ENCODE measurements at places on chromosomes 2 and 18.

GRCh38 chr2:1632510-1632909 is 111.8 kb downstream of the PXDN start:
- no peak for DNase-seq

DNA sequence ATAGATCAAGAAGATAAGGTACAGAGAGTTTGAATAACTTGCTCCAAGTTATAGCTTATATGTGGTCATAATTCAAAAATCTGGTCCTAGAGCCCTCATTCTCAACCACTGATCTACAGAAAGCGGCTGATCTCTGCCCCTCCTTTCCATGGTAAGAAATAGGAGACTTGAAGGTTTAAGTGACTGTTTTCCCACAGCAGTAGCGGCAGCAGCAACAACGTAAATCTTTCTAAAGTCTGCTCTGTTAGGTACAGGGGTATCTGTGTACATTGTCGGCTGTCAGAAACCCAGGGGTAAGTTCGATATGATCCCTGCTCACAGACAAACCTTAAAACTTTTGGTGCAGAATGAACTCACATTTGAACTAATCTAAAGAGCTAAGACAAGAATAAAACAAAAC is 105.4 kb downstream of the EPHA4 start:
- DNase-seq: no peak

DNA sequence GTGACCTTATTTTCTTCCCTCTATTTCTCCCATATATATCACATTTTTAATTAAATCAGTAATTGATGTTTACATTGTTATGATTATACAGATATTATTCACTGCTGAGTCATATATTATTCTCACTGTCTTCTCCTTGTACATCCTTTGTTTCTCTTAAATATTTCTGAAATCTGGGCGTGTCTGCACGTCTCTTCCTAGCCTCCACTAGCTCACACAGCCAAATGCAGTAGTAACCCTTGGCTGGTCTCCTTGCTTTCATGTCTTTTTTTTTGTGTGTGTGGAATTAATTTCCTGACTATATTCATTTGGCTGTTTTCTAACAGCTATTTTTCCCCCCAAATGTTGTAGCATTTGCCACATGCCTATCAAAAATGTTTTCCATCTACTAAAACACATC is 15.8 kb downstream of the CCNYL1 start:
- DNase-seq: no peak

GRCh38 chr2:112627060-112628040 is 18.4 kb upstream of the SLC20A1 start:
- DNase-seq: peak; percentile 37

- DNase-seq: no peak
Measured at GRCh38 chr2:98598781-98599428, 9.4 kb downstream of the COA5 start.

GRCh38 chr2:69641471-69641870 is 2.1 kb downstream of the AAK1 start:
- peak; percentile 27 for DNase-seq

- DNase-seq: no peak
Measured at GRCh38 chr2:215522237-215522636, 86.4 kb upstream of the FN1 start.

DNA sequence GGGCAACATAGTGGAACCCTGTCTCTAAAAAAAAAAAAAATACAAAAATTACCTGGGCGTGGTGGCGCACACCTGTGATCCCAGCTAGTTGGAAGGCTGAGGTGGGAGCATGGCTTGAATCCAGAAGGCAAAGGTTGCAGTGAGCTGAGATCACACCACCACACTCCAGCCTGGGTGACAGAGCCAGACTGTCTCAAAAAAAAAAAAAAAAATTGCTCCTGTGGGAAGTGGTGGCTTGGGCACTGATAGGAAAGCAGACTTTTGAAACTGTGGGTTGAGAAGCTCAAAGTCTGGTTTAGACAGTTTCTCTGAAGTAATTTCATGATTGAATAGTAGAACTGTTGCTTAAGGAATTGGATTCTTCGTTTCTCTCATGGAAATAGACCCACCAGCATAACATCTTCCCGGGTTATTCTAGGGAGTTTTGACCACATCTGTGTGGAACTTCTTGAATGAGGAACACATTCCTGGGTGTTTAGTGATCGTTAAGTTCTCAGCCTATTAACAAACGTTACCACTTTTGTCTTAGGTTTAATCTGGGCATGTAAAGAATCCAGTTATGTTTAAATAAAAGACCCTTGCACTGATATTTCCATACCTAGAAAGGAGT is 33.5 kb downstream of the GRHL1 start:
- no peak for DNase-seq

- no peak for DNase-seq
Measured at GRCh38 chr18:46460754-46461153, 196.3 kb downstream of the LOXHD1 start.

DNA sequence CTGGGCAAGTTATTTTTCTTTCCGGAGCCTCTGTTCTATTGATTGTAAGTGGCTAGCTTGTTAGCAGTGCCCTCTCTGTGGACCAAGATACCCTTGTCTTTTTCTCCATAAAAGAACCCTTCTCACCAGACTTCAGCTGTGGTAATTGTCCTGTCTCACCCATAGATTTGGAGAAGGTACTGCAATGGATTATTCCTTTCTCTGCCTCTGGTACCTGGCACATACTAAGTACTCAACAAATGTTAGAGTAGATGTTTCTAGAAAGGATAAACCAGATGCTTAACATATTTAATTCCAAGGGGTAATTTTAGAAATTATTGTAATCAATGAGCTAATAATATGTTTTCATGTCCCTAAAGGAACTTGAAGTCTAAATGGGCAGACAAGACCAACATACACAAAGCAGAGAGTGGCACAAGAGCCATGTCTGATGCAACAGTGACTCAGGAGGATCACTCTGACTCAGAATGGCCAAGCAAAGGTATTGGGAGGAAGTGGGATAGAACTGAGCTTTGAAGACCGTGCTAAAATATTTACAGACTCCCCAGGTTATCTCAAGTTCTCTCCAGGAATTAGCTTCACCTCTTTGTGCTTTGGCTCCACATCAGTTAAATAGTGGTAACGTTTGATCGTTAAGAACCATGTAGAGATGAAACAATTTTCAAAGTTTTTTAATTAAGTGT is 129.7 kb upstream of the OSR1 start:
- DNase-seq: no peak

DNA sequence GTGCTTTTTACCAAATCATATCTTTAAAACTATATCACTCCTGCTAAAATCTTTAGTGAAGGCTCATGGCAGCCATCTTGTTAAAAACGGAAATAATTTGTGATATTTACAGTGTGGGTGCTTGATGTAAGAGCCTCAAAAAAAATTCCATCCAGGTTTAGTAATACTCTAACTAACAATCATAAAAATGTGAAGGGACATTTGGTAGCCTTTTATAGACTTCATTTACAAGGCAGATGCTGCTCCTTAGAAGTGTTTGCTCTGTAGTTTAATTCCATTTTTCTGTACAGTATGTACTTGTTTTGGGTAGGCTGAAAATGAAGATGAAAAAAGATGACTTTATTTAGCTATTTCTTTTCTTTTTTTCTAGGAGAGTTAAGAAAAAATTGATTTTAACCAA is 525.0 kb downstream of the ZEB2 start:
- no peak for DNase-seq

DNA sequence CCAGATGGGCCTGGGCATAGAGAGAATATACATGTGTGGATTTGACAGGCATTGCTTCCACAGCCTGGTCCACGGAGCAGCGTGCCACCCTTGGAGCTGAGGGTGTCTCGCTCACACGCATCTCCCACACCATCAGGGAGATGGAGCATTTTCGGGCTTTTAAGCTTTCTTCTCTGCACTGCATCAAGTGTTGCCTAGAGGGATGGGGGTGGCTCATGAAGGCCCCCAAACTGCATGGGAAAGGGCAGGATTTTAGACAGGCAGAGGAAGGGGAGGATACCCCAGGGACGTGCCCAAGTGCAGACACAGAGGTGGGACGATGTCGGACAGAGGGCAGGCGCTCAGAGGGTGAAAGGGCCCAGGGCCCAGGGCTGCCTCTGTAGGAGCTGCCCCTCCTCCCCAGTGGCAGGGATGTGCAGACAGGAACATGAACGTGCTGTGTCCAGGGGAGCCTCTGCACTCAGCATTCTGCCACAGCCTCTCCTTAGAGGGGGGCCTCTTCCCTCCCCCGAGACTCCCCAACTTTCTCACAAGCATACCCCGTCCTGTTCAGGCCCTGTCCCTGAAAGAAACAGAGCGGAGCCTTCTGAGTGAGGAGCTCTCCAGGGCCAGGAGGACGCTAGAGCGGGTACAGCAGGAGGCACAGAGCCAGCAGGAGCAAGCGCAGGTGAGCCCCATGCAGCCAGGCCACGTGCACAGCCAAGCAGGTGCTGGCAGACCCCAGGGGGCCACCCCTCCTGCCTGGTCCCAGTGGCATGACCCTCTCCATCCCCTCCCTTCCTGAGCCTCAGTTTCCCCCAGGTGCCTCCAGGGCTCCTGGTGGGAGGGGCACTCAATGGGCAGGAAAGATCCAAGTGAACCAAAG is 42.9 kb upstream of the SNED1 start:
- no peak for DNase-seq

- no peak for DNase-seq
Measured at GRCh38 chr2:161146996-161147395, 13.2 kb upstream of the TANK start.

- no peak for DNase-seq
Measured at GRCh38 chr18:63850636-63851035, 36.9 kb upstream of the SERPINB2 start.

DNA sequence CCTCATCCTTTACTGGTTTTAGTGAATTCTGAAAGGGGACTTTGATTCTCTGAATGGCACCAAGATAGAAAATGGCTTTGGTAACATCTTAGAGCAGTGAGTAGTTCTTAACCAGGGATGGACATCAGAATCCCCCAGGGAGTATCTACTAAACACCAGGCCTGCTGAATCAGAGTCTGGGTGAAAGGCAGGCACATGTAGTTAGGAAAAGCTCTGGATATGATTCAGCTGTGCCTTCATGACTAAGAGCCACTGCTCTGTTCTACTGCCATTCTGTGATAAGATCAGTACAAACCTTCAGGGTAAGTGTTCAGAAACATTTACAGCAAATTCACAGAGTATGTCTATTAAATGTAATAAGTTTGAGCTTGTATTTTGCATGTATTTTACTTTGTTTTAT is 46.2 kb upstream of the B3GNT2 start:
- no peak for DNase-seq

GRCh38 chr2:134460583-134460998 is 206.7 kb downstream of the MGAT5 start:
- peak; percentile 96 for DNase-seq

DNA sequence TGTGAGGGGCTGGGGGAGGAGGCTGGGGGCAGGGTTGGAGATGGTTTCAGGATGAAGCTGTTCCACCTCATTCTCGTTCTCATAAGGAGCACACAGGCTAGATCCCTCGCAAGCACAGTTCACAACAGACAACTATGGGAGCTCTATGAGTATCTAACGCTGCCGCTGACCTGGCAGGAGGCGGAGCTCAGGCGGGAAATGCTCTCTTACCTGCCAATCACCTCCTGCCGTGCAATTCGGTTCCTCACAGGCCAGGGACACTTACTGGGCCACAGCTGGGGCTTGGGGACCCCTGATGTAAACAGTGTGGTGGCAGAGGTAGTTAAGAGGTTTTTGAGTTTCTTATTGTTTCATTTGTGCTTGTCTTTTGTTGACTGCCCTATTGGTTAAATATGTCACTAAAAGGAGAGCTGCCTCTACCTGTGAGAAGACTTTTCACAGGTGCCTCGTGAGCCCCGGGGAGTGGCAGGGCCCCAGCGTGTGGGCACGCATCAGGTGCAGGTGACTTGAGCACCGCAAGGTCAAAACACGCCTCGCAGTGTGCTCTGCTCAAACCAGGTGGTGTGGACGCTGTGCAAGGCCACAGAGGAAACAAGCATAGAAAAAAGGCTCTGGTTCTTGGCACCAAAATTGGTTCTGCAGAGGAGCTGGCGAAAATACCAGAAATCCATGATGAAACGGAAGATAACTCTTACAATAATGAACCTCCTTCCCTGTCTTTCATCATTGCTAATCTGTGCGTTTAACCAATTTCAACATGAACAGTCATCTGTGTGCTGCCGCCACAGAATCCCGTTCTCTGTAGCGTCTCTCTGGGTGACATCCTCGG is 10.2 kb downstream of the MLPH start:
- DNase-seq: no peak

DNA sequence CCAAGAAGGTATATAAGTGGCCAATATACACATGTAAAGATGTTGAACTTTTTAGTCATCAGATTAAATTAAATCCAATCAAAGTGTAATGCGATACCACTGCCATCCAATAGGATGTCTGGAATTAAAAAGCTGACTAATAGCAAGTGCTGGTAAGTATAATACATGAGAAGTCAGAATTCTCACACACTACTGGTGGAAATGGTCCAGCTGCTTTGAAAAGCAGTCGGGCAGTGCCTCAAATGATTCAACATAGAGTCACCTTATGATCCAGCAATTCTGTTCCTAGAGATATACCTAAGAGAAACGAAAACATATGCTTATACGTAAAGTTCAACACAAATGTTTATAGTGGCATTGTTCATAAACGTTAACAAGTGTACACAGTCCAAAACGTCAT is 124.1 kb upstream of the MYT1L start:
- no peak for DNase-seq

All from cerebellar cortex (tissue), 1 donor.